Upper lobe of left lung (tissue), 6 donors: ENCODE measurements at places on chromosomes 2 and 18.

DNA sequence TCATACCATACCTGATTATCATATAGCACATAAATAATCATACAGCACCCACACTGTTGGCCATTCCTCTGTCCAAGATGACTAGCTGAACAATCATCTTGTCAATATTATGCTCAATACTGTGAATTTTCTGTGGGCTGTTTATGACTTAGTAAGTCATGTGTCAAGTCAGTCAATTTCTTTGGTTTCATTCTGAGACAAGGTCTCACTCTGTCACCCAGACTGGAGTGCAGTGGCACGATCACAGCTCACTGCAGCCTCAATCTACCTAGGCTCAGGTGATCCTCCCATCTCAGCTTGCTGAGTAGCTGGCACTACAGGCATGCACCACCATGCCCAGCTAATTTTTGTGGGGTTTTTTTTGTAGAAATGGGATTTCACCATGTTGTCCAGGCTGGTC, 5.7 kb downstream of the MCM6 start:
- no peak for DNase-seq

DNA sequence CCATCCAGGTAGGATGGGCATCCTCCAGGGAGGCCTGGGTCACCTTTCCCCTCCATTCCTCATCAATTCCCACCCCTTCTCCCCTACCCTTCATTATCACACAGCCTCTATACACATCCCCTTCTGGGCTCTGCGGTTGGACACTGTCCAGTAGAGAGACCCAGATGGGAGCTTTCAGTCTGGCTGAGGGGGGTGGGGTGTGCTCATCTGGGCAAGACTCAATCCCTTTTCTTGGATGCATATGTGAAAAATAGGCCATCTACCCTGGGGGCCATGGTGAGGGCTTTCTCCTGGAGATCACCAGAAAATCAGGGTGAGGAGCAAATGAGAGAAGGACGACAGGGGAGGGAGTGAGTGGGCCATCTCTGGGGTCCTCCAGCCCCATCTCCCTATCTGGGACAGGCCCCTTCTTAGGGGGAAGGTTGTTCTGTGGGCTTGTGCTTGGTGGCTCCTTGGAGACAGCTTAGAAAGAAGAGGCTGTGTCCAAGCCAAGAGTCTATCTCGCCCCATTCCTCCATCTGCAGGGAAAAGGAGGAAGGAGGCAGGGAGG, 160.1 kb downstream of the DYSF start:
- no peak for DNase-seq

DNA sequence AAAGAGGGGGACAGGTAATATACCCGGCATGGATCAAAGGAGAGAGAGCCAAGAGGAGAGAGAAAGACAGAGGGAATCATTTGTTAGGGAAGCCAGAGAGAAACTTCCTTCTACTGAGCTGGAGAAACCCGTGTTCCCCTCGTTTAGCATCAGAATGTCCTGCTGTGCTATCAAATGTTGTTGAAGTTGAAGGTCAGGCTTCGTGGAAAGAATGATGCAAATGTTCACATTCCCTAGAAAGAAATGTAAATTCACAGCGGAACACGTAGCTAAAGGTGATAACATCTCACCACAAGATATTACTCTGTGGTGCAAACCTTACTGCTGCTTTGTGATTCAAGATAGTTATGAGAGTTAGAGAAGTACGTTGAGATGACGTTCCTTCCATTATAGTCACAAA, 258.1 kb downstream of the LNPK start:
- DNase-seq: no peak

GRCh38 chr2:82256288-82256687, 1951.7 kb upstream of the LRRTM1 start:
- DNase-seq: no peak

- DNase-seq: peak; percentile 35
Measured at GRCh38 chr2:73268830-73269685, 15.2 kb downstream of the FBXO41 start.

DNA sequence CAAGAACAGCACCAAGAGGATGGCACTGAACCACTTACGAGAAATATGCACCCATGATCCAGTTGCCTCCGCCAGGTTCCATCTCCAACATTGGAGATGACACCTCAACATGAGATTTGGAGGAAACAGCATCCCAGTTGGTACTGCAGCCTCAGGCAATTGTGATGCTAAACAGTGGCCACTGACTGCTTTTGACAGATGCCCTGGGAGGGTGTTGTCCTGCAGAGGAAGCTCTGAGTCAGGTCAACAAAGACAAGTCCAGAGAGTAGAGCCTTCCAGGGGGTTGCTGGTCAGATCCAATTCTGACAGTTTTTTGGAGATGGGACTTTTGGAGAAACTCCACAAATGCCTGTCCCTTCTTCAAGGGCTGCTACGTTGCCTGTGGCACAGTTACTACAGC, 82.4 kb downstream of the SNTG2 start:
- DNase-seq: no peak

GRCh38 chr2:9113916-9114315, 92.7 kb upstream of the ASAP2 start:
- no peak for DNase-seq

GRCh38 chr2:163132850-163133249, 294.3 kb upstream of the KCNH7 start:
- DNase-seq: no peak

- no peak for DNase-seq
Measured at GRCh38 chr2:216774620-216775019, 79.3 kb upstream of the IGFBP5 start.

DNA sequence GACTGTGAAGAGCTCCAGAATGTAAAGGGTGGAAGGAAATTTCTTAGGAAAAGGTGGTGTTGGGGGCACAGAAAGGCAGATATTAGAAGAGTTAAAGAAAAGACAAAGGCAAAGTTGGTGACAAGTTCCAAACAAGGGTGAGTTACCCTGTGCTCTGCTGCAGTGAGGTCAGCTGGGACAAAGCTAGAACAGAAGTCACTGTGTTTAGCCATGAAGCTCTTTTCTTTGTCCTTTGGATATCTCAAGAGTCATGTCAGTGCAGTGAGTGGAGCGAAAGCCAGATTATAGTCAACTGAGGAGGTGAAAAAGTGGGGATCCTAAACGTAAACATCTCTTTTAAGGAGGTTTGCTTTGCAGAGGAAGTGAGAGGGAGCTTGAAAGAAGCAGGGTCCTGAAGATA, 187.8 kb upstream of the ALPP start:
- no peak for DNase-seq

- DNase-seq: peak; percentile 62
Measured at GRCh38 chr18:3603421-3604234, 153.7 kb downstream of the TGIF1 start.

DNA sequence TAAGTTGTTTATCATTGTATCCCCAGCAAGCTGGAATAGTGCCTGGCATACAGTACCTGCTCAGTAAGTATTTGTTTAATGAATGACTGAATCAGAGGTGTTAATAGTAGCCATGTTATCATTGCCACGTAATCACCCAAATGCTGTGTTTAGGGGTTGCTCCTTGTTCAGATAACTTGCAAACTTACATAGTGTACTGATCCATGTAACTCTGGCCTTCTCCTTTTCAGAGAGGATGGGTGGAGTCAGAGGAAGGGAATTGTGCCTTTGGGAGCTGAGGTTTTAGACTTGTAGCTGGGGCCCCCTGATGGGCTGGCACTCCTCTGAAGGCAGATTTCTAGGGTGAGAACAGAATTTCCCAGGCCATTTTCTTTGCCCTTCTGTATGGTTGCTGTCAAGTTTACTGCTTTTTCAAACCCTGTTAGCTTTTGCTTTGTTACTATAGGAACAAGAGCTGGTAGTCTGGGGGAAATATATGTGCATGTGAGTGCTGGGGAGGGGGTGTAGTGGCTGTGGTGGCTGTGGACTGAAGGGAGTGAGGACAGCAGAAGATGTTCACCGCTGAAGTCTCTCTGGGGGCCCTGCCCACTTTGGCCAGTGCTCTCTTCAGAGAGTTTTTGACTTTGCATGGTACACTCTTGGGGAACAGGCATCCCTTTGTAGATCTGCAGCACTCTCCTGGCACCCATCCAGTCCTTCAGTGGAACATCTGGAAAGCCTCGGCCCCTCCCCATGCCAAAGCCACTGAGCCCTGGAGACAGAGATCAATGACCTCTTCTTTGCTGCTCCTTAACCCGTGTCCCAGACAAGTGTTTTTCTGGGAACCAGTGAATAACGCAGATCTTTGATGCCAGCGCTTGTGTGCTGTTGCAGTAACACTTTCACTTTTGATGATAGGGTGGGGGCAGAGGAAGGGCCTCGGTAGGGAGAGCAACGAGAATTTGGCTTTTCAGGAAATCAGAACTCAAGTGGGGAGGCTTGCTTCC, 209.0 kb downstream of the PRKCE start:
- DNase-seq: peak; percentile 41

DNA sequence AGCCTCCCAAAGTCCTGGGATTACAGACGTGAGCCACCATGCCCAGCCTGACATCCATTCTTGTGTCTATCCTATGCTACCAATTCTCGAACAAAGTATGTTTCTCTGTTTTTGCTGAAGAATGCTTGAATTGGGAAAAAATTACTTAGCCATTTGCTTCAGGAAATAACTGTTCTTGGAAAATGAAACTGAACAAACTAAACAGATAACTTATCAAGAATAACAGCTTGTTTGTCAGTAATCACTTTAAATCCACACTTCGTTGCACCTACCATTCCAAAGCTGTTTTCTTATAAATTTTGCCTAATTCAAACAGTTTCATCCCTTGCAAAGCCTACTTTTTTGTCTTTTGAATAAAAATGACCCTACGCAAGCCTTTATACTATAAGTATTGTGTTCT, 672.9 kb downstream of the SUCLG1 start:
- no peak for DNase-seq

- no peak for DNase-seq
Measured at GRCh38 chr18:73009691-73010090, 141.9 kb upstream of the NETO1 start.

DNA sequence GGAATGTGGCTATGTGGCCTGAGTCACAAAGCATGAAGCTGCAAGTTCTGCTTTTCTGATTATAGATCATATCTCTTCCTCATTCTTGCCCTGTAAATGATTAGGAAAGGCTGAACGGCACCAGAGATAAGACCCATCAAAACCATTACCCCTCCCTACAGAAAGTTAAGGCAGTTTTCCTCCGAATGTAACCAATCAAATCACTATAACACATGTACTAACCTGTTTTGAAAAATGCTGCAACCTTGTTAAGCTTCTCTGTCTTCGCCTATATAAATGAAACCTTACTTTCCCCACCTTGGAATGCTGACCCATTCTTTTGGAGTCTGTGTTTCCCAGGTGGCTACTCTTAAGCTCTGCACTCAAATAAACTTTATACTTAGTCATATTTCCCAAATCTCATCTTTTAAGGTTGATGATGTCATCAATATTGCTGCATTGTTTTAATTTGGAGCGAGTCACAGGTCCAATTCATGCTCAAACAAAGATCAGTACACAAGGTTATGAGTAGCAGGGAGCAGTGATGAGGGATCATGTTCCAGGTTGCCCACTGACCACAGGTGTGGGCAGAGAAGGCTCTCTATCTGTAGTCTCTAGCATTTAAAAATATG, 662.3 kb downstream of the IRS1 start:
- DNase-seq: no peak

DNA sequence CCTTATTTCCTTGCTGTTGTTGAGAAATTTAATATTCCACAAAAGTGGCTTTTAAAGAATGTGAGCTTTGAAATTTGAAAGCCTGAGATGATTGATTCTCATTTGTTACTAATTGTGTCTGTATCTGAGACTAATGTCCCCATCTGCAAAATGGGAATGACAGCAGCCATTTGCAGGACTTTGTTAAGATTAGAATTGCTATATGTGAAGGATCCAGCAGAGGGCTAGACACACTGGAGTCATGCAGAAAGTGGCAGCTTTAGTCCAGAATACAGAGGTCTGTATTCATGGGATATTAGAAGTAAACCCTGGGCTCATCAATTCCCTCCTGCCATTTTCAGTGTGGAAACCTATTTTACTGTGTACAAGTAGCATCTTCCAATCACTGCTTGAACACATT, 296.5 kb upstream of the GYPC start:
- no peak for DNase-seq

DNA sequence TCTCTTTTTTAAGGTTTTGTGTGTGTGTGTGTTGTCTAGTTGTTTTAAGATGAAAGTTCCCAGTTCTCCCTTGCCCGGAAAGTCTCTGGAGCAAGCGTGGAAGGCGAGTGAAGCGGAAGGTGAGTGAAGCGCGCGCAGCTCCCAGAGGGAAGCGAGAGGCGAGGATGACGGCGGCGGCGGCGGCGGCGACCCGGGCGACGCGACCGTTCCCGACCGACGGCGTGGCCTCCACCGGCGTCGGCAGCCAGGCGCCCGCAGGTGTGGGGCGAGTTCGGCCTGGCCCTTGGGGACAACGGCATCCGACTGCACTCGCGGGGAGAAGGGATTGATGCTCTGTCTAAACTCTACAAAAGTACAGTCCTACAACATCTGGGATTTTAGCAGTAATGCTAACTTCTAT, 321.9 kb downstream of the CELF4 start:
- no peak for DNase-seq

DNA sequence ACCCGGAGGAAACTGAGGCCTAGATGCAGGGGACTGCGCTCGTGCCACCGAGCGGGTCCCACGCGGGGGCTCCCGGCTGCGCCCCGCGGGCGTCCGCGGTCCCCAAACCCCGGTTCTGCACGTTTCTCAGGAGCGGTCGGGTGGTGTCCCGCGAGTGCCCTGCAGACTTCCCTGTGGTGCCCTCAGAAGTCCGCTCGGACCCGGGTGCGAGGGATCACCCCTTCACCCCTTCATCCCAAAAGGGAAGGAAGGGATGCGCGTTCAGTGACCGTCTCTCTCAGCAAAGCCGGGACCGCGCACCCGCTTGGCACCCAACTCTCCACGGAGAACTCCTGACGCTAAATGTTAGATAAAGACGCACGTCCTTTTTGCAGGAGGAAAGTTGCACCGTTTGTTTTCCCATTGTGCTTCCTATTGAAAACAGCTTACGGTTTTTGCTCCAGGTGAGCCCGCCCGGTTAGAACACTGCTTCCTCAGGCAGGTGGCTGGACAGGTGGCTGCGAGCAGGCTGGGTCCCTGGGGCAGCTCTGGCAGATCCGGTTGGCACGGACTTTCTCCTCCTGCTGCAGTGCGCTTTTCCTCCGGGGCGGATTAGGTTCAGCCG, 779 bp downstream of the DGKD start:
- DNase-seq: peak; percentile 49

- no peak for DNase-seq
Measured at GRCh38 chr2:39492095-39492590, 55.1 kb upstream of the MAP4K3 start.
